RCC 7860 (cell line): ENCODE measurements at places on chromosomes 1 and 21.

- no peak for DNase-seq
Observed at GRCh38 chr1:62424411-62424810, 12.4 kb upstream of the USP1 start.

- DNase-seq = no peak
Observed at GRCh38 chr1:178871551-178872320, 859 bp upstream of the ANGPTL1 start.

GRCh38 chr21:45917241-45917640 is 64.3 kb upstream of the COL6A1 start:
- DNase-seq = no peak

DNA sequence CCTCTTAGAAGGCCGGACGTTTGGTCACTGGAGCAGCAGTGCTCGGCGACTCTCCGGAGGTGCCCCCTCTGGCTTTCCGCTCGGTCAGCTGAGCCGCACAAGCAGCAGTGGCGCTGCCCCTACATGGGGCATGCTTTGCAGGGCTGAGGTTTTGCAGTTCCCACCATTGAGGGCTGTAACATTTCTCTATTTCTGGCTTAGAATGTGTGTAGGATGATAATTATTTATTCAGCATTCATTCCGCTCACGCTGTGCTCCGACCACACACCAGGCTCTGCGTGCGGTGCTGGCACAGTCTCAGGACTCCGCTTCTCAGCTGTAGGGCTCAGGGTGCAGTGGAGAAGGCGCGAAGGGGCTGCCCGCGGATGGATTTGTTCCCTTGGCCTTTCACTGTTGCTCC is 119.5 kb downstream of the PCBP3 start:
- no peak for DNase-seq

DNA sequence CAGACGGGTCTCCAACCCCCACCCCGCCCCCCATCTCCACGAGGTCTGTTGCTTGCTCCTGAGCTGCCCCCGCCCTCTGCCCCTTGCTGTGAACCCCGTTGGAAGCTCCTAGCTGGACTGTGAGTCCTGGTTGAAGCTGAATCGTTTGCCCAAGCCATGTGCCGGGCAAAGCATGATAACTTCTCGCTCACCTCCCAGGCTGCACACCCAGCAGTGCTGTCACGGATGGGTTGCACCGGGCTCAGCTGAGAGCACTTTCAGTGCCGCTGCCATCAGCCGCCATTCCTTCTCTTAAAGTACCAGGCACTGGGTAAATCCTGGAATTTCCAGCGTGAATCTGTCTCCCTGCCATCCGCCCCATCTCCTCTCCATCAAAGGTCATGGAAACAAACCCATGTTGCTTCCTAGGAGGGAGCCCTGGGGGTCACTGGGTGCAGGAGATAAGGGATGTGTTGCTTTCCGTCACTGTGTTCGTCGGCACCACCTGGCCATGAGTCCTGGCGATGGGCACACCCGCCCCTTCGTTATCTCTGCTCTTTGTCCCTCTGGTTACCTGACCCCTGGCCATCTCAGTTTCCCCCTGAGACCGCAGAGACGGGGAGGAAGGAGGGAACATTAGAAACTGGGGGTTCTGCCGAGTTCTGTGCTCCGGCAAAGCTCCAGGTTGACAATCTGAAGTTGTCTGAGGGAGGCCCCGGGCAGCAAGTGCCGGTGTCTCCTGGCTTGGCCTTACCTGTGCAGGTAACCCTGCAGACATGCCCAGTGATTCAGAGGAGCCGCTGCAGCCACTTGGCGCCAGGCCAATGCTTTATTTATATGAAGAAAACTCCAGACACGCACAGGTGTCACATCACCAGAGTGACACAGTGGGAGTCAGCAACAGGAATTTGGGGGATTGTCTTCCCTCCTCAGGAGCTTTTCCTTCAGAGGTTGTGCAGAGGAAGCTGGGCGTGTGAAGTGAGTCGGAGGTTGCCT is 2.7 kb downstream of the PDE9A start:
- DNase-seq = no peak

GRCh38 chr1:226820941-226821718 is 49.3 kb upstream of the PSEN2 start:
- DNase-seq = peak; percentile 89

- no peak for DNase-seq
Observed at GRCh38 chr1:154453161-154453560, 48.0 kb downstream of the IL6R start.

- no peak for DNase-seq
Observed at GRCh38 chr1:186143481-186143880, 231.6 kb downstream of the TPR start.
